ENCODE measurements at places on chromosomes 4 and X.

GRCh38 chr4:87985097-87985886, 9.8 kb downstream of the SPP1 start:
- DNase-seq = peak; percentile 7

DNA sequence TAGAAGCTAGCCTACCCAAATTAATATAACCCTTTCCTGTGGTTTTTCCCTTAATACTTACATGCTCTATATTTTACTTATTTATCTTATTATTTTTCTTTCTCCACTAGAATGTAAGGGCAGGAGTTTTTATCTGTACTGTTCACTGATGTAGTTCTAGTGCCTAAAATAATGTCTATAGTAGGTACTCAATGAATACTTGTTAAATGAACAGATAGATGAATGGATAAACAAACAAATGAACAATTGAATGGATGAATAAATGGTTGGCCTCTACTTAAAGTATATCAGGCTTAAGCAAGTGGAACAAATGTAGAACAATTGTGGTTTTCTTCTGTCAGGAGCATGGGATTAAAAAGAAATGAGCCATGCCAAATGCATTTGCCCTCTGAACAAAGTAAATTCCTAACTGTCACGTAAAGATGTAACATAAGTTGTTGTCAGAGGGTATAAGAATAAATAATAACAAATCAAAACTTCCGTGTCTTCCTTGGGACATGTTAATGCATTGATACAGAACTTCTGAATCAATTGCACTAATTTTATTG, 54.1 kb downstream of the SYTL5 start:
- no peak for DNase-seq

DNA sequence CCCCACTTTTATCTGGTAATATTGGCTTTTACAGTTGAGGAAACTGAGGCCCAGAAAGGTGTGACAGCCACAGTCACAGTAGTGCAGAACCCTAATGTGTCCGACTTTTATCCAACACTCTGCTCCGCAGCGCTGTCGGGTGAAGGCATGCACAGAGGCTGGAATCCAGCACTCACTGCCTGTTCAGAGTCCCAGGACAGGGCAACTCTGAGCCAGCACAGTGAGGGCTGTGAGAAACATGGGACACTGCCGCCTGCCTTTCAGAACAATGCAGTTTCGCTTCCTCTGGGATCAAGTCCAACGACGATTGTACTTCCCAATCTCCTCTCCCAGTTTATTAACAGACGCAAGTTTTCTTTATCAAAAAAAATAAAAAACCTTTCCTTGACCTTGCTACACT, 41.9 kb upstream of the PDGFRA start:
- DNase-seq = no peak

- no peak for DNase-seq
Observed at GRCh38 chrX:129706400-129707072, 32.2 kb upstream of the XPNPEP2 start.

DNA sequence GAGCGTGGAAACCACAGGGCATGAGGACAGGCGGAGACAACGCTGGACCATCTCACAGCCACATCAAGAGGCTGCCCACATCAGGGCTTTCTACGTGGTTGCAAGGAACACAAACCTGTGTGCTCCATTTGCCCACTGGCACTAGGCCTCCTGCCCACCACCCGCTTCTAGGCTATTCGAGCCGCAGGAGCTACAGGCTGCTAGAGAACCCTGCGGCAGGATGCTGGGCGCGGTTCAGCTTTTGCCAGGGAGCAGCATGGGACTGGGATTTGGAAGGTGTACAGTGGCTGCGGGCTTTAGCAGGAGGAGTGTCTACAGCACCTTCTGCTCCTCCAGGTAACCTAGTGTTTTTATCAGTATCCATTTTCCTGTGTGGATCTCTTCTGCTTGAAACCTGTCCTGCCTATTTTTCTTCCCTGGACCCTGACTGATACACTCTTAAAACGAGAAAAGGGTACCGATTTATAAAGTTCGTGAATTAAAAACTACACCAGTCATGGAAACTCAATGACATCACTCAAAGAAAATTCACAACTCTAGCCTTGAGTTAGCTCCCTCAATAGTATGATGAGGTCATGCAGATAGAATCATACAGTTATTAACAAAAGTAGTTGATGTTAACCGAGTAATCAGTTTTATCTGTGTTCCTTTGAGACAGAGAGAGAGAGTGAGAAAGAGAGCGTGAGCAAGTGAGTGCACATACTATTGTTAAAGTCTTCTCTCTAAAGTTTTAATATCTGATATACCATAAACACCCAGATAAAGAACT, 12.8 kb downstream of the NOP14 start:
- DNase-seq = no peak

DNA sequence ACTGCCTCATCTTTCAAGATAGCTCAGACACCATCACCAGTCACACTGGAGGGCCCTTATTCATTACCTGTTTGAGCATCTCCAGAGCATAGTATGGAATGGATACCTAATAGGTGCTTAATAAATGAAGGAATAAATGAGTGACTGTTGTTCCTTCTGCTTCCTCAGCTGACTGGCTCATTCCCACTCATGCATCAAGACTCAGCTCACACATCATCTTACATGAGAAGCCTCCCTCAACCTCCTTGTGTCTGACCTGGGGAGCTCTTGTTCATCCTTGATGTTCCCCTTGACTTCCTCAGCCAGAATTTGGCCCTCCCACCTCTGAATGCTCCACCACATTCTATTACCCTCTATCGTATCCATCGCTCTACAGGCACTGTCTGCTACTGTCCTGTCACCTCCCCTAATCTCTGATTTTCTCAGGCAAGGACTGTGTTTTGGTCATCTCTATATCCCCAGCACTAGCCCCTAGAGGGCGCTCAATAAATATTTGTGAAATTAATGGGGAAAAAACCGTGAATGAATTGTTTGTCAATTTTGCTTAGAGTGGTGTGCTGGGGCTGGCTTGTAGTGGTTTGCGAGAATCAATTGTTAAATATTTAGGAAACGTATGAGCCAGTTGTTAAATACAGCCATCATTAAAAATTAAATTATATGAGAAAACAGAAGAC, 88.3 kb downstream of the NHSL2 start:
- peak; percentile 3 for DNase-seq
